Effector memory CD8-positive, alpha-beta T cell (primary cell): ENCODE measurements at places on chromosomes 5 and 9.
A peak's percentile ranks its signal among the peaks of the same experiment; 100 is the strongest.

- DNase-seq: no peak
Observed at GRCh38 chr9:27433631-27434325, 90.3 kb upstream of the IFNK start.

DNA sequence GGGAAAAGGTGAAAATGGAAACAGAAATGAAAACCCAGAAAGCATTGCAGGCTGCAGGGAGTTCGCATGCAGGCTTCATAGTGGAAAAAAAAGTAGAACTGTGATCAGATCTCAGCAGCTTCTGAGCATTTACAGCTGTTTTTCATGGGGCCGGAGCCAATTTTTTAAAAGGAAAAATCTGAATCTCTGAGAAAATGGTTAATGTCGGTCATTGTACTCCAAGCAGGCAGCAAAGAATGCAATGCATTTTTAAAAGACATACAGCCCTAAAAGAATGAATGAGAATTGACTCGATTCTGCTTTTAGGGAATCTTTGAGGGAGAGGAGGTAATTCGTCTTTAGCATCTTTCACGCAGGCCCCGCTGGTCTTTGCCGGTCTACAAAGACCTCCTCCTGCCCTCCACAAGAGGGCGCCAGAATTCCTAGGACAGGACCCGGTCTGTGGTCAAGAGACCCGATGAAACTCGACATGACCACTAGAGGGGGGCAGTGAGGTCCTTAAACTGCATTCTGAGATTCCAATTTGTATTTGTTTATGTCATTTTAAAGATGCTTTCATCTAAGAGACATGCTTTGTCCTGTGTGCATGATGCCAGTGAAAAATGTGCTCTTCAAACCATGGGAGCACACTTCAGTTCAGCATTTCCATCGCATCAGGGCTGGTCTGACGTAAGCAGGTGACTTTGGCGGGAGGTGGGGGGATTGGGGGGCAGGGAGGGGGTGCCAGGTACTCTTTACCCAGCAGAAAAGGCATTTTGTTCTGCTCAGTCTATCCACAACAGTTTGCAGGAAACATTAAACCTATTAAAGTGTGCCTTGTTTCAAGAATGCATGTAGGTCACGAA lies 43.7 kb upstream of the TMEM252 start:
- peak; percentile 67 for DNase-seq

GRCh38 chr5:4511996-4512656 lies 628.0 kb upstream of the ADAMTS16 start:
- DNase-seq: no peak

GRCh38 chr9:18040327-18040726 lies 433.6 kb upstream of the ADAMTSL1 start:
- DNase-seq: no peak

- DNase-seq: no peak
Observed at GRCh38 chr9:91904588-91905236, 45.3 kb downstream of the ROR2 start.

DNA sequence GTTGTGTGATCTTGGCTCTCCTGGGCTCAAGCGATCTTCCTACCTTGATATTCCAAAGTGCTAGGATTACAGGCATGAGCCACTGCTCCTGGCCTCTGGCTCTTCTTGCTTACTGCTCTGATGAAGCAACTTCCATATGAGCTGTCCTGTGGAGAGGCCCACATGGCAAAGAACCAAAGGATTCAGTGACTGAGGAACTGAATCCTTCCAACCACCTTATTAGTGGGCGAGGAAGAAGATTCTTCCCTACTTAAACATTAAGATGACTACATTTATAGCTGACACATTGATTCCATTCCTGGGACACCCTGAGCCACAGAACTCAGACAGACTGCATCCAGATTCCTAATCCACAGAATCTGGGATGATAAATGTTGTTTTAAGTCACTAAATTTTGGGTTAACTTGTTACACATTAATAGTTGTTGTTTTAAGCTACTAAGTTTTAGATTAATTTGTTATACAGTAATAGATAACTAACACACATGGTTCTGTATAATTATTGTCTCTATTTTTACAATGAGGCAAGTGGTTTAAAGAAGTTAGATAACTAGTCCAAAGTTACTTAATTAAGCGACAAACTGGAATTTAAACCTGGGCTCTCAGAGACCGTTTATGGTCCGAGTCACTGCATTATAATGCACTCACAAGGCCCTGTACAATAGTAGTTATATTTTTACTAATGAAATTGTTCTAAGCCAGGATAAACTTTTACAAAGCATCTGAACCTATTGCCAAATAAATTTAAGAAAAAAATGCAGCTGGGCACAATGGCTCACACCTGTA lies 16.7 kb upstream of the SLCO4C1 start:
- no peak for DNase-seq

- DNase-seq: no peak
Observed at GRCh38 chr9:23554686-23555085, 271.4 kb downstream of the ELAVL2 start.

GRCh38 chr9:91275655-91276054 lies 86.1 kb downstream of the AUH start:
- DNase-seq: no peak

DNA sequence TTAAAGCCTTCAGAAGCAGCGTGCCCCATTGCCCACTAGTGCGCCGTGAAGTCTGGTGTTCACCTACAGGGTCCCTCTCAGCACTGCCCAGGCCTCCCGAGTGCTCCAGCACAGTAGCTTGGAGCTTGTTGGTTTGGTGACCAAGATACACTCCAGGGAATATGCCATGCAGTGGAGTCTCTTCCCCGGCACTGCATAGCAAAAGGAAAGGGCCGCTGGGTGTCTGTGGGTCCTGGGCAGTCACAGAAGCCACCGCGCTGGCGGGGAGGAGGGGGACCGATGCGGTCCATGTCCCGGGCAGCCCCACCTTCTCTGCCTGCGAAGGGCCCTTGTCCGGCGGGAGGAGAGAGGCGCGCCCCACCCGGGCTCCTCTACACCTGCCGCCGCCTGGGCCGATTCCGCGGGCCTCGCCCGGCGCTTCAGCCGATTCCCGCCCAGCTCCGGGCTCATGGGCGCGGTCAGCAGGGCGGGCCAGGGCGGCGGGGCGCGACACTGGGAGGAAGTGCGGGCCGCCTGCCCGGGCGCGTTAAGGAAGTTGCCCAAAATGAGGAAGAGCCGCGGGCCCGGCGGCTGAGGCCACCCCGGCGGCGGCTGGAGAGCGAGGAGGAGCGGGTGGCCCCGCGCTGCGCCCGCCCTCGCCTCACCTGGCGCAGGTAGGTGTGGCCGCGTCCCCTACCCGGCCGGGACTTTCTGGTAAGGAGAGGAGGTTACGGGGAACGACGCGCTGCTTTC lies at the start of gene SYK:
Gene SYK (plus strand): TSS at position 579 of the 732 bp plus-strand sequence. CDS start 42,080 bp downstream, outside the sequence.
- DNase-seq: no peak

GRCh38 chr9:29339387-29339786 lies 1766.1 kb upstream of the C9orf72 start:
- no peak for DNase-seq

DNA sequence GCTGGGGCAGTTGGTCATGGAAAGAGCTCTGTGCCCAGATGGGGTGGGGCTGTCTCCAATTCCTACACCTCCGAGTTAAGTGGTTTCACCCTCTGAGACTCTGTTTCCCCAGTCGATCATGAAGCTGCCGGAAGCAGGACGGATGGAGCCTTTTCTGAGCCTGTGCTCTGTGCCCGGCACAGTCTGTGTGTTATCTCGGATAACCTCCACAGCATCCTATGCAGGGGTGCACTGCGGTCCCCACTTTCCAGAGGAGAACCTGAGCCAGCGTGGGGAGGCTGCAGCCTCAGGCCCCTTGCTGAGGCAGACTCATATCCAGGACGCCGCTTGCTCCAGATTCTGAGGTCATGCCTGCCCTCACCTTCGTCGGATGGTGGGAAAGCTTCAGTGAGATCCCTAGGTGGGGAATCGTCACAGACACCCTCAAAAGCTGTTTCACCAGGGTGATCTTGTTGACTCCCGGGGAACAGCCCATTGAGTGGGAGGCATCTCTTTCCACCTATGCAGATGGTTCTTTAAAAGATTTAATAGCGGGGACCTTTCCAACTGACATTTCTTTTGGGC lies 6.9 kb upstream of the COL5A1 start:
- no peak for DNase-seq

DNA sequence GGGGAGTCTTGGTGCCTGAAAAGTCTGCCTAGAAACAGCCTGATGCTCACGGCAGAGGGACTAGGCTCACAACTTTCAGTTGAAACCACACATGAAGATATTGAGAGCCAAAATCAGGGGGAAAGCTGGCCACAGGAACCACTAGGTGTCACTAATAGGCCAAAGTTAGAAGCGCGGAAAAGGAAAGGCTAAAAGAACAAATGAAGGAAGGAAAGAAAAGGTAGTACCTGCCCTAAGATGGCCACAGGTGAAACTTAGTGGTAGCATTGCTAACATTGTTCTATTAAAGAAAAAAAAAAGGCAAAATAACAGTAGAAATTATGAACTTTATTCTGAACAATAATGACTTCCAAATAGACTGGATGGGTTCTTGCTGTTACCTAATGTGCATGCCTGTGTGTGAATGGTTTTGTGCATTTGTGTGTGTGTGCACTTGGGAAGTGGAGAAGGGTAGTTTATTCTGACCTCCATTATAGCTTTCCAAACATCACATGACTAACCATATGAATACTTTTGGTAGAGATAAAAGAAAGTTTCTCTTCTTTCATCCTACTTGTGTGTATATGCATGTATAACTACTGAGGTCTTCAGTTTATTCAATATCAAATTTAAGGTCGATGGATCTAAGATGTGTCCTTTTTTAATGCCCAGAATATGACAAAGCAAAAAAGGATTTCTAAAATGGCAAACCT lies 2.1 kb upstream of the RFESD start:
- DNase-seq: peak; percentile 40

GRCh38 chr9:3912817-3913216 lies 387.0 kb upstream of the RFX3 start:
- no peak for DNase-seq

- DNase-seq: no peak
Observed at GRCh38 chr5:77282337-77283027, 72.0 kb downstream of the PDE8B start.

DNA sequence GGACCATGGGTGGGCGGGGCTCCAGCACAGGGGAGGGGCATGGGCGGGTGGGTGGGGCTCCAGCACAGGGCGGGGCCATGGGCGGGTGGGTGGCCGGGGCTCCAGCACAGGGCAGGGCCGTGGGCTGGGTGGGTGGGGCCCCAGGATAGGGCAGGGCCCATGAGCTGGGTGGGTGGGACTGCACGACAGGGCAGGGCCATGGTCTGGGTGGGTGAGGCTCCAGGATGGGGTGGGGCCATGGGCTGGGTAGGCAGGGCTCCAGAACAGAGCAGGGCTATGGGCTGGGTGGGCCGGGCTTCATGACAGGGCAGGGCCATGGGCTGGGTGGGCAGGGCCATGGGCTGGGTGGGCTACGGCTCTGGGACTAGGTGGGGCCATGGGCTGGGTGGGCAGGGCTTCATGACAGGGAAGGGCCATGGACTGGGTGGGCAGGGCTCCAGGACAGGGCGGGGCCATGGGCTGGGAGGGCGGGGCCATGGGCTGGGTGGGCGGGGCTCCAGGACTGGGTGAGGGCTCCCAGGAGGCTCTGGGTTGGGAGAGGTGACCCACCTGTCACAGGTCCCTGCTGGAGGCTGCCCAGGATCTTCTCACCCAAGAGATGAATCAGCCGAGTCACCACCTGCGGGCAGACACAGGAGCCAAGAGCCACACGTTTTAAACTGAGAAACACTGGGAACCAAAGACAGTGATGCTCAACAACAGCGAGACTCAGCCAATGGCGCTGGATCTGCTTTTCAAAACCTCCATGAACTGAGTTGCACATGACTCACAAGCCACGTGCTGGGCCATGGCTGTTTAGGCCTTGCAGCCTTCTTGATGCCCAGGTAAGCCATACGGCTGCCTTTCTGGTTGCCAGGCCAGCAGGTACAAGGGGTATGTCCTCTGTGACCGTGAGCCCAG lies 33.6 kb upstream of the NSMF start:
- no peak for DNase-seq

- DNase-seq: no peak
Observed at GRCh38 chr9:107547772-107548297, 58.3 kb upstream of the KLF4 start.

DNA sequence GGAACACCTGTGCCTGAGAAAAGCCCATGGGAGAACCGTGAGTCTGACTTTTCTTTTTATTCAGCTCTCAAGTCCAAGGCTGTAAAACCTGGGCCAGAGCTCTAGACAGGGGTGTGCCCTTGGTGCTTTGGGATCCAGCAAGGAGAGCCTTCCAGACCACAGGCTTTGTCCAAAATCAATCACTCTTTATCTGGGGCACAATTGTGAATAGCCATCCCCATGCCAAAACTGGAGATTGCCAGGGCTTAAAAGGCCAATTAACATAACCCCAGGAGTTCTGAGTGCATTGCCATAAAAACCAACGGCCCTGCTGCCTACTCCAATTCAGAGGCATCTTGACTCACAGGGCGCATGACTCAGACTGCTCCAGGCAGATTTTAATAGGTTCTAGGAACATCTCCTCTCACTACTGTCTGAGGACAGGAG lies 391.8 kb downstream of the ARHGEF28 start:
- no peak for DNase-seq

- DNase-seq: no peak
Observed at GRCh38 chr5:113437111-113437510, 2.3 kb upstream of the TSSK1B start.

DNA sequence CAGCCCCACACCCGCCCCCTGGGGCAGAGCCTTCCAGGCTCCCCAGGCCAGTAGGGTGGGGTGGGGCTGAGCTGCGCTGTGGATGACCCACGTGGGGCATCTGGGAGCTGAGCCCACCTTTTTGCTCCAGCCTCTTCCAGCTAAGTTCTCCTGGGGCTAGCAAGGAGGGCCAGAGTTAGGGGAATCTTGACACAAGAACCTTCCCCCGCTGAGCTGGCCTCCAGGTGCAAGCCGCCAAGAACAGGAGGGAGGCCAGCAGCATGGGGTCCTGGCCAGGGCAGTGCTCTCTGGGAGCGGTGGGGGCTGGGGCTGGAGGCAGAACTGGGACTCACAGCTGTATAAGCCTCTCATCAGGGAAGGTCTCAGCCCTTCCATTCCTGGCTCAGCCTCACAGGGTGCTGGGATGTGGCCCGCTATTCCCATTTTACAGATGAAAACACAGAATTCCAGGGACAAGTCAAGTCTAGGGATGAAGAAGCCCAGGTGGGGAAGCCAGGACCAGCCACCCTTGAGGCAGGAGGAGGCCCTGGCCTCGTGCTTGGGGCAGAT lies 21.5 kb downstream of the SARDH start:
- DNase-seq: no peak

- DNase-seq: no peak
Observed at GRCh38 chr9:95027914-95028852, 289.3 kb downstream of the FANCC start.

- DNase-seq: no peak
Observed at GRCh38 chr5:103587185-103587748, 24.7 kb upstream of the NUDT12 start.

DNA sequence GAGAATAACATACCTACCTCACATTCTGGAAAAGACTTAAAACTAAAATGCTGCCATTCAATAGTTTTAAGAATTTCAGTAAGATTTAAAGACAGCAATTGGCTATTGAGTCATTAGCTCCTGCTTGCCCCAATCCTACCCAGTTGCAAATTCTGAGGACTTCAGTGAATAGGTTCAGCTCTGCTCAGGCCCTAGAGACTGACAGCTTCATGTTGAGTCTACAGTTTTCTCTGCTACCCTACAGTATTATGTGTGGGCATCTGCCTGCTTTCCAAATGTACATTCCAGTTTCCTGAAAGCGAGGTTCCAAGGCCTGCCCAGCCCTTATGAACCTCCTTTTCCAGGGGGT lies 61.5 kb downstream of the ARSB start:
- DNase-seq: no peak

GRCh38 chr5:150945947-150946346 lies 41.2 kb upstream of the ZNF300 start:
- no peak for DNase-seq

- no peak for DNase-seq
Observed at GRCh38 chr5:85030316-85031084, 645.8 kb upstream of the EDIL3 start.

- no peak for DNase-seq
Observed at GRCh38 chr5:160675988-160676387, 176.0 kb downstream of the ATP10B start.
